Gastrocnemius medialis (tissue), 4 donors: ENCODE measurements at places on chromosomes 1 and 21.

DNA sequence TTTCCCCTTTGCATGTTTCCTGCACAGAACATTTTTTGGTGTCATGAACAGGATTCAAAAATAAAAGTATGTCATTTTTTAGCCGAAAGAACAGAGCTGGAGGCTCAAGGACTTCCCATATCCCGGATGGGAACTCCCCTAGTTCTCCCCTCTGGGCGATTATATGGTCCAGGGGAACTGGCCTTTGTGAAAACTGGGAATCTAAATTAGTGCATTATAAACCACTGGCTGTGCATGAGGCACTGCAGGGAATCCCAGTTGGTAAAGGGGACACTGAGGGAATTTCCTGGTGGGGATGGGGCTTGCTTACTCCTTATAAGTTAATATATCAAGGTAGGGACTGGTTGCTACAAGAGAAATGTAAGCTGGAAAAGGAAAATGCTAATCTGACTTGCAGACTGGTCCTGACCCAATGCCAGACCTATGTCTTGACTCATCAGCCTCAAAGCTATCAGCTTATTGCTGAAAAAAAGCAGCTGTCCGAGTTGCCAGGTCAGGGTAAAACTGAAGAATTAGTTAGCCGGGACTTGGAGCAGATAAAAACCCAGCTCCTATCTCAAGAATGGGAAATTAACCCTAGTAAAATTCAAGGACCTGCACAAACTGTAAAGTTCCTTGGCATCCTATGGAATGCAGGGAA, 122.6 kb downstream of the FCRL5 start:
- DNase-seq, result no peak

DNA sequence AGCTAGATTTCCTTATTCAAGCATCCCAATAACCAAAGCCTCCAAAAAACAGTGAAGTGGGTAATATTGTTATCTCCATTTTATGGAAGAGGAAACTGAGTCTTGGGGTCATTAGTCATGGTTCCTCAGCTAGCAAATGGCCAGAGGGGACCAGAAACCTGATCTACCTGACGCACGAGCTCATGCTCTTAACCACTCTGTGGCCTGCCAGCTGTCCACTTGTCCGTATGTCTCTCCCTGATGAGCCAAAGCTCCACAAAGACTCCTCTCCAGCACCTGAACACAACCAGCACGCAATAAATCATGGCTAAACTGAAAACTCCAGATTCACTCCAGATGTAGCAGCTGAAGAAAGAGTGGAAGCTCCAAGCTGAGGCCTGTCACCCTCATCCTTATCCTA, 5.8 kb downstream of the CAPN8 start:
- peak; percentile 21 for DNase-seq

GRCh38 chr1:158527190-158527815, 26.9 kb downstream of the OR6Y1 start:
- no peak for DNase-seq

- DNase-seq, result no peak
Observed at GRCh38 chr1:224080115-224080774, 33.7 kb upstream of the FBXO28 start.

DNA sequence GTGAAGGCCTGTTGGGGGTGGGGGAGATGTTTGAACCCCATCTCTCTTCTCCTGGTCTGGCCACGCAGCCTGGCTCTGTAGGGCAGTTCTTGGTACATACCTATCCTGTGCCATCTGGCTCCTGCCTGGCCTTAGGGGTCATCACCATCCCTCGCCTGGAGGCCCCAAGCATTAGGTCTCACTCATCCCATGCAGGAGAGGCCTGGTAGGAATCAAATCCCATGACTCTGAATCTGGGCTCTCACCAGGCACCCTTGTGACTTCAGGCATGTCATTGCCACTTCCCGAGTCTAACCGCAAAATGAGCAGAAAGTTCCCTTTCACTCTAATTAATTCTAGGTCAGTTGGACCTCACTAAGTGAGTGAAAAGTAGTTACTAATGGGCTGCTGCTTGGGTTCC, 37.2 kb downstream of the ETNK2 start:
- DNase-seq, result no peak

DNA sequence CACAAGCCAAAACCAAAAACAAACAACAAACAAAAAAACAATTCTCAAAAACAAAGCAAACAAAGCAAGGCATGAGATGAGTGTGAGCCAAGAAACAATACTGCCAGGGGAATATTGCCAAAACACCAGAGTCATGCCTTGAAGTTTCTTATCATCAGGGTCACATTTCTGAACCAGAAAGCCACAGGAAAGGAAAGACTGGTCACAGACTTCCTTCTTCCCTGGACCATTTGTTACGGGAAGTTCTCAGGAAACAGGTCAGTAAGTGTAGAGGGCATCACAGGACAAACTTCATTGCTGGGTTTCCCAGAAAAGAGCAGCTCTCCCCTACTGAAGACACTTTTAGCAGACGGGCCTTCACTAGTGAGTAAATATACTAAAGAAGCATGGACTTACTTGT, 191.2 kb downstream of the GABPA start:
- DNase-seq, result no peak

DNA sequence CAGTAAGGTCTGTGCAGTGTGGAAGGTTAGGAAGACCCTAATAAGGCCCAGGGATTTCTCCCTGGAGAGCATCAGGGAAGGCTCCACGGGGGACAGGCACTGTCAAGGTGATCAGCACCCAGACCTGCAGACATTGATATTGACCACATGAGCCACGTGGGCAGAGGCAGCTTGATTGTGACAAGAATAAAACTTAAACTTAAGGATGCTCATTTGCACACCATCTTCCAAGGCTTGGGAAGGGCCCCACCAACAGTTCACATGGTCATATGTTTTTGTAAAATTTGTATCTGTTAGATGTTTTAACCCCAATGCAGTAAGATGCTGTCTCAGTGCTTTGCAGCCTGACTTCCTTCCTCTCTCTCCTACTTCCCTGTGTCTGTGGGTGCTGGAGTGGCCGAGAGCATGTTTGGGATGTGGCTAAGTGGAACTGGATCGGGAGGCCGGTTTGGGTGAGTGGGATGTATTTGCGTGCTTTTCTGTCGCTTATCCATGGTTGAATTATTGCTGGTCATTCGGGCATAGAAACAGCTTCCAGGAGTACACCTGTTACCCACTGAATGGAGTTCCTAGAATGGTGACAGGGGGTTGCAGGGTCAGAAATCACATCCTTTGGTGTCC, 49.8 kb upstream of the OLIG2 start:
- DNase-seq, result no peak

DNA sequence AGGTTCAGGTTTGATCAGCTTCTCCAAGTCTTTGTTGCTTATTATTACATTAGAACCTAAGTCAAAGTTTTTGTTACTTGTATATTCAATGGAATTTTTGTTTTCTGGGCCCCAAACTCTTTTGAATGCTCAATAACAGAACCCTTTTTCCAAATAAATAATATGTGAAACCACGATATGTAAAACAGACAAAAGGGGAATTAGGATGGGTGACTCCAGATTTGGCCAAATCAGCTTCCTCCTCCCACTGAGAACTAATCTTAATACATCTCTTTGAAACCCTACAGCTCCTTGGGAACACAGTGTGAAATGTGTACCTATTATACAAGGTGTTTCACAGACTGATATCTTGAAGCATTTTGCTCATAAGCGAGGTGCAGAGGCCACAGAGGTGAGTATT, 67.0 kb upstream of the TNFSF18 start:
- no peak for DNase-seq

GRCh38 chr1:186829686-186830587, 1.2 kb downstream of the PLA2G4A start:
- no peak for DNase-seq
